ENCODE measurements at places on chromosomes 12 and 14. TPM values are rescaled to one million over a fixed set of nuclear protein-coding genes. Genes with fewer than 3 reads are reported as not detected.
A peak's percentile ranks its signal among the peaks of the same experiment; 100 is the strongest.

ASCL1 gene
- 0.20 TPM for total RNA-seq

CHST11 gene
- total RNA-seq, result 10.8 TPM

USP30 gene
- total RNA-seq, result 6.5 TPM

JKAMP gene
- total RNA-seq, result 20.5 TPM

RPL10L gene
- not detected for total RNA-seq

AGAP2 gene
- 0.79 TPM for total RNA-seq

NDRG2 gene
- total RNA-seq, result 38.5 TPM

ACSM4 gene
- total RNA-seq, result not detected

SPTB gene
- 1.2 TPM for total RNA-seq

DNA sequence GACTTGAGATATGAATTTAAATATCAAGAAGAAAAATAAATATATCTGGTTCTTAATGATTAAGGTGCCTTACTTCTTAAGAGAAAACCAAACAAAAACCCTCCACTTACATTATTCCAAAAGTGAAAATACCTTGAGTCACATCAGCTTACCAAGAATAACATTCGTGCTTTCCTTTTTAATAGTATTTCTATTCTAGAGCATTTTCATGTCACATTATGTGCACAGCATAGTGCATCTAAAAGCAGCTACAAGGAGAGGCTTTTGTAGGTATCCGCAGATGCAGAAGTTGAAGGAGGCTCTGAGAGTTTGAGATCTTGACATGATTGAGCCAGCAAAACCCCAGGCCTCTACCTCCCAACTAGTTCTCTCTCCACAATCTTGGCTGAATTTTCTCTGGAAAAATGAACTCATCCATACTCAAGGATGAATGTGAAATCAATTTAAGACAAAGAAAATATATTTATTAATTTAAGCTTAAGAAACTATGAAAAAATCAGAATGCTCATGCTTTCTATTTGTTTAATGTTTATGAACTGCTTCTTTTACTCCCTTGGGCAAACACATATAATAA is 275.0 kb downstream of the AKAP6 start:
- no peaks in the 10 kb centered on the region for H3K4me1 ChIP-seq
- H3K27me3 ChIP-seq, result no peaks in the 10 kb centered on the region
- no peaks in the 10 kb centered on the region for H3K36me3 ChIP-seq
- DNase-seq, result no peak
- no peak overlapping the region for H3K27ac ChIP-seq
- H3K4me3 ChIP-seq, result no peak overlapping the region

DNA sequence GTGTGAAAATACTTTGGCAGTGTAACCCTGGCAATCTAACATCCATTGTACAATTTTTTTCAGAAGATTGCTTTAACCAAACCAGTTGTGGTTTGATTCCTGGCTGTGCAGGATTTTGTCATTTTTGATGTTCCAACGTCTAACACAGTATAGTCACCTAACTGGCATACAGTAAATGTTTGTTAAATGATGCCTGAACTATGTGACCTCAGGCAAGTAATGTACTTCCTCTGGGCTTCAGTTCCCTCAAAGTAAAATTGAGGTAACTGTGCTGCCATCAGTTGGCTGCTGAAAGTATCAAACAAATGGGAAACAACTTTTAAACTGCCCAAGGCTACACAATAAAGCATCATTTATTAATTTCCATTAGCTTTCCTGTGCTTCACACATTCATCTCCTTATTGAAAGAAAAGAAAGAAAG is 4.3 kb downstream of the TM7SF3 start:
- H3K27ac ChIP-seq, result no peak overlapping the region
- H3K4me1 ChIP-seq, result peaks cover 41% of the 10 kb centered on the region
- H3K36me3 ChIP-seq, result no peaks in the 10 kb centered on the region
- no peak overlapping the region for H3K4me3 ChIP-seq
- H3K27me3 ChIP-seq, result no peaks in the 10 kb centered on the region

- DNase-seq, result peak; percentile 96
- H3K4me3 ChIP-seq, result no peak overlapping the region
- H3K27me3 ChIP-seq, result no peaks in the 10 kb centered on the region
- H3K27ac ChIP-seq, result peak overlapping the region; percentile 98
- H3K4me1 ChIP-seq, result peaks cover 30% of the 10 kb centered on the region
- H3K36me3 ChIP-seq, result no peaks in the 10 kb centered on the region
These were observed 30.3 kb upstream of the ADIPOR2 start for GRCh38 chr12:1660304-1661187.

DNA sequence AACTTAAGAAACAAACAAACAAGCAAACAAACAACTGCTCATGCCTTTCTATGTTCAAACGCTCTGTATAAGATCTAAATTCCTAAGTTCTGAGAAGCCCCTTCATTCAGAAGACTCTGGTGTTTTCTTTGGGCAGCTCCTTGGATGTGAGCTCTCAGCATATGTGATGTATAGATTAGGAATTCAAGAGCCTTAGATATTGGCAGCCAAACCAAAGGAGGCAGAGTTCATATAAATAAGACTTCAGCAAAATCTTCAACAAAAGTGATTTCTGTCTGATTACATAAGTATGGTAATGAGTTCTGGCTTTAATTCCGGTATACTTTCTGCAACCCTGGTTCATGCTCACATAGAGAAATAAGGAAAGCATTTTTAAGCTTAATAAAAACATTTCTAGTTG is 145.6 kb downstream of the DYRK2 start:
- H3K4me1 ChIP-seq, result peaks cover 7% of the 10 kb centered on the region
- H3K27me3 ChIP-seq, result no peaks in the 10 kb centered on the region
- no peak overlapping the region for H3K4me3 ChIP-seq
- DNase-seq, result no peak
- no peaks in the 10 kb centered on the region for H3K36me3 ChIP-seq

DNA sequence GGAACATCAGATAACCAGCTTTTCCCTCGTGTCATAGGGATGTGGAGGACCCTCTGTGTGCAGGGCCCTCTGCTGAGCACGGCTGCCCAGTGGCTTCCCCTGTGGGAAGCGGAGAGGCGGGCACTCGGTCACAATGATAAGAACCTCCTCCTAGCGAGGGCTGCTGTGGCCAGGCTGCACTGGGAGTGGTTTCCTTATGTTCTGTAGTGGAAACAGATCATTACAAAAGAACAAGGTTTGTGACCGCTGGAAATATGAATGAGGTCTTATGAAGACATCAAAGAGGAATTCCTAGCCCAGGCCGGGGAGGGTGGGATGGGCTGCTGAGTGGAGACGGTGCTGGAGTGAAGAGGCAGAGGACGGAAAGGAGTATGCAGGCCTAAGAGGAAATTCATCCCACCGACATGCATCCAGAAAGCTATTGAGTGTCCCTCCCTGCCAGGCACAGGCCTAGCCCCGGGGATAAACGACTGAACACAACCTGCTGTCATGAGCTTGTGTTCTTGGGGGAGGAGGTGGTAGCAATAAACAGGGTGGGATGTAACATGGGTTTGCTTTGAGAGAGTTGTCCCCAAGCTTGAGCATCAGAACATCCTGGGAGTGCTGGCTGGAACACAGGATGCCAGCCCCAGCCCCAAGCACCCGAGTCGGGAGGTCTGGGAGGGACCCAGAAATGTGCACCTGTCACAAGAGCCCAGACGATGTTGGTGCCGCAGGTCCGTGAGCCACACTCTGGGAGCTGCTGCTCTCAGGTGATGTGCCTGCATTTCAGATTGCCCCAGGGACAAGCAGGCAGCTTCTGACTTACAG is 37.5 kb downstream of the FZD10 start:
- H3K4me1 ChIP-seq, result no peaks in the 10 kb centered on the region
- H3K27me3 ChIP-seq, result no peaks in the 10 kb centered on the region
- no peak for DNase-seq
- no peak overlapping the region for H3K4me3 ChIP-seq
- H3K36me3 ChIP-seq, result no peaks in the 10 kb centered on the region
- H3K27ac ChIP-seq, result no peak overlapping the region

- H3K4me3 ChIP-seq, result no peak overlapping the region
- H3K27me3 ChIP-seq, result no peaks in the 10 kb centered on the region
- no peak for DNase-seq
- H3K4me1 ChIP-seq, result no peaks in the 10 kb centered on the region
These were observed 7.1 kb upstream of the CCDC175 start for GRCh38 chr14:59583755-59584154.

- H3K36me3 ChIP-seq, result no peaks in the 10 kb centered on the region
- no peak for DNase-seq
- H3K4me1 ChIP-seq, result no peaks in the 10 kb centered on the region
- no peak overlapping the region for H3K27ac ChIP-seq
These were observed 22.7 kb downstream of the PAWR start for GRCh38 chr12:79668113-79668512.

GRCh38 chr14:29629839-29630238 is 297.8 kb downstream of the PRKD1 start:
- no peak overlapping the region for H3K4me3 ChIP-seq
- no peak for DNase-seq
- H3K27me3 ChIP-seq, result no peaks in the 10 kb centered on the region
- no peak overlapping the region for H3K27ac ChIP-seq
- no peaks in the 10 kb centered on the region for H3K36me3 ChIP-seq

DNA sequence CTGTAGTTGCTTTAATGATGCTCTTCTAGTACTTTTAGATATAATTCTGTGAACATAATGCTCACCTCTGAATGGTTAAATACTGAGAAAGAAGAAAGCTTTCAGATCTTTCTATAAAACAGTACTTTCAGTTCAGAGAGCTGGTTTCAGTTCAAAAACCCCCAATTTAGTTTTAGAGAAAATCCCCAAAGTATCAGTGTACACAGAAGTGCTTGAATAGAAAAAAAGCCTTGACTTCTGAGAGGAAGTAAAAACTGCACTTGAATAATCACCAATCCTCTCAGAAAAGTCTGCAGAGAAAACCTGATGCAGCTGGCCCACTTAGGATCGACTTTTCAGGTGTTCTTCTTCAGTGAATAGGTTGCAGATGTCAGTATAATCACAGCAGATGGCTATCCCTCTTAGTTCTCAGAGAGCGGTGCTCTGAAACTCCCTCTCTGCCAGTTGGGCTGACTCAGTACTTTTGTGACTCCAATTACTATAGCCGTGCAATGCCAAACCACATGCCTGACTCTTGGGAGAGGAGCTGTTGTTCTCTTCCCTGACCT is 616.3 kb downstream of the LRFN5 start:
- DNase-seq, result no peak
- no peak overlapping the region for H3K27ac ChIP-seq
- H3K27me3 ChIP-seq, result no peaks in the 10 kb centered on the region
- no peaks in the 10 kb centered on the region for H3K36me3 ChIP-seq
- no peak overlapping the region for H3K4me3 ChIP-seq

DNA sequence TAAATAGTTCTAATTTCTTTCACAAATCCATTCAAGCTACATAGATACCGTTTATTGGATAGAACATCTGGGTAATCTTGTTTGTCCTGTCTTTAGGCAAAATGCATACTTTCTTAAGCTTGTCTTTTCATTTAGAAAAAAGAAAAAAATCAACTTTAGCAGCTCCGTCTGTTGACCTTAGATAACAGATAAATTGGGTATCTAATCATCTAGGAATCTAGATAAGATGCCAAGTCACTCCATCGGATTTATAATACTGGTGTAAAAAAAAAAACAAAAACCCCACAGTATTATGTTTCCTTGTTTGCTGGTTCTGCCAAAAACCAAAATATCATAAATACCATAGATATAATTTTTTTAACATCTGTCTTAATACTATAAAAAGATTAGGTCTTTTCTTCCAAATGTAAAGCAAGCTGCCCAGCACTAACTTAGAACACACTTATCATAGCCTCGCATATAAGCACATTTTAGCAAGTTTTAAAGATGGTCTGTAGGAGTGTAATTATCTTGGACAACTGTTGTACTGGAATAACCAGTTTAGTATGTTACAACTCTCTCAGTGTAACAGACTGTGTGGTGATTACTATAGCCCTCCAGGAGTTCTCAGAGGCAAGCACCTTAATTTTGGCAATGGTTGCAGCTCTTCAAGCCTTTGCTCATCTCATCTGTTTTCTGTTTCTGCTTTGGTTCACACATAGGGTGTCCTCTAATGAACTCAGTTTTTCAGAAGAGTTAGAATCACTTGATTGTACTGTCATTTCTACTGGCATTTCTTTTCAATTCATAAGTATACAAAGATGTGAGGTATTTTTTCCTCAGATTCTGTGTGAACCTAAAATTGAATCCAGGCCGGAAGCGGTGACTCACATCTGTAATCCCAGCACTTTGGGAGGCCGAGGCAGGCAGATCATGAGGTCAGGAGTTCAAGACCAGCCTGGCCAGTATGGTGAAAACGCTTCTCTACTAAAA is 83.1 kb downstream of the ANO6 start:
- no peak overlapping the region for H3K4me3 ChIP-seq
- no peak for DNase-seq
- no peaks in the 10 kb centered on the region for H3K36me3 ChIP-seq
- no peaks in the 10 kb centered on the region for H3K27me3 ChIP-seq
- H3K27ac ChIP-seq, result peak overlapping the region; percentile 6
- H3K4me1 ChIP-seq, result no peaks in the 10 kb centered on the region

DNA sequence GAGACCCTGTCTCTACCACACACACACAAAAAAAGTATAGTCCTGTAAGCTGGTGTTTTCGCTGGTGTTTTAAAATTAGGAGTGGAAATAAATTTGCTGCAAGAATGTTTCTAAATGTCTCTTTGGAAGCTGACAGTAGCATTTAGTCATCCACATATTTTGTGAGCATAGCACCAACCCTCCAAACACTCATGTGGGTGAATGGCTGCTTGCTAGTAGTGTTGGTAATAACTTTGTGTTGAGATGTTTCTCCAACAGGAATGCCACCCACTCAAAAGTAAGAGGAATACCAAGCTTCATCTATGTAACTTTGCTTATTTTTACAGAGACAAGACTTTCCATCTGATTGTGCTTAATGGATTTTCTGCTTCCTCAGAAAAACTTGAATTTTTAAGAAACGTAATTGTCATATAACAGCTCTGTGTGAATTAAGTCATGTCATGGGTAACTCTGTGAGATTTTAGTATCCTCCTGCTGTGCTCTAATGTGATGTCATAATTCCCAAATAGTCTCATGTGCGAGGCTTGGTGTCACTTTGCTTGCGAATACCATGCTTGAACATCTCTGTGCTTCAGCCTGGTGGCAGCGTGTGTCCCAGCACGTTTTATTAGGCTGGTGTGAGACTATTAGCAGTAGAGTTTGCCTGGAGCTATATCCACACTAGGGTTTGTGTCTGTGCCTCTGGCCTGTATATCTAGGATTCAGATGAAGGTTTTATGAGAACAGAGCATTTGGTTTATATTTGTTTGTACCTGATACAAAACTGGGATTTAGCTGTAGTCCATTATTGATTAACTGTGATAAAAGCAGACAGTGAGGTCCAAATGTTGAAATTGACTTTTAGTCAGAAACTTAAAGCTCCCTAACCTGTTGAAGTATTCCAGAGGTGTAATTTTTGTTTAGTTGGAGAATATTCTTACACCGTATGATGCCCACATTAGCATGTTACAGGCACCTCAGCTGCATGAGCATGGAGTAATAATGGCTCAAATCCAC is 80.5 kb downstream of the FBXW8 start:
- H3K4me3 ChIP-seq, result no peak overlapping the region
- no peaks in the 10 kb centered on the region for H3K27me3 ChIP-seq
- no peak overlapping the region for H3K27ac ChIP-seq
- H3K36me3 ChIP-seq, result no peaks in the 10 kb centered on the region

GRCh38 chr14:76643887-76644286 is 117.4 kb upstream of the VASH1 start:
- no peaks in the 10 kb centered on the region for H3K27me3 ChIP-seq
- H3K27ac ChIP-seq, result no peak overlapping the region
- no peaks in the 10 kb centered on the region for H3K36me3 ChIP-seq
- no peaks in the 10 kb centered on the region for H3K4me1 ChIP-seq

GRCh38 chr12:14395074-14395778 is 29.7 kb downstream of the ATF7IP start:
- H3K4me3 ChIP-seq, result peak overlapping the region; percentile 16
- no peaks in the 10 kb centered on the region for H3K27me3 ChIP-seq
- H3K4me1 ChIP-seq, result peaks cover 42% of the 10 kb centered on the region
- DNase-seq, result no peak

GRCh38 chr12:87661786-87662377 is 367.3 kb downstream of the C12orf50 start:
- peak overlapping the region; percentile 3 for H3K4me3 ChIP-seq
- DNase-seq, result no peak
- no peaks in the 10 kb centered on the region for H3K4me1 ChIP-seq
- H3K27me3 ChIP-seq, result no peaks in the 10 kb centered on the region
- no peak overlapping the region for H3K27ac ChIP-seq
